T-helper 22 cell (primary cell): ENCODE measurements at places on chromosomes 16 and 17.

DNA sequence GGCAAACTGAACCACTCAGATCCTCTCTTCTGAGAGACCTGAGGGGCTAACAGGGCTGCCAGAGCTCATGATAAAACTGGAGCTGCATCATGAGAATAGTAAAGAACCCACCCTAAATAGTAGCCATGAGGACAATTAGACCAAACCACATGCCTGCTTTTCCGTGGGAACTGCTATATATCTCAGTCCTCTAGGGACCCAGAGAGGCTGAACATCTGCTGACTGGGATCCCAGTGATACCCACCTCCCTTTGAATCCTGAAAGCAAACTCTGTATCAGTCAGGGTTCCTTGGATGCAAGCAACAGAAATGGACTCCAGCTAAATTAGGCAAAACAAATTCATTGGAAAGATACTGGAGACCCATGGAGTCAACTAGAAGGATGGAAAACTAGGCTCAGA lies 6.5 kb downstream of the MT1X start:
- no peak for DNase-seq

GRCh38 chr17:62693616-62694409 lies 66.3 kb downstream of the MRC2 start:
- DNase-seq: no peak

- no peak for DNase-seq
Observed at GRCh38 chr16:12229759-12230594, 253.4 kb downstream of the SNX29 start.

DNA sequence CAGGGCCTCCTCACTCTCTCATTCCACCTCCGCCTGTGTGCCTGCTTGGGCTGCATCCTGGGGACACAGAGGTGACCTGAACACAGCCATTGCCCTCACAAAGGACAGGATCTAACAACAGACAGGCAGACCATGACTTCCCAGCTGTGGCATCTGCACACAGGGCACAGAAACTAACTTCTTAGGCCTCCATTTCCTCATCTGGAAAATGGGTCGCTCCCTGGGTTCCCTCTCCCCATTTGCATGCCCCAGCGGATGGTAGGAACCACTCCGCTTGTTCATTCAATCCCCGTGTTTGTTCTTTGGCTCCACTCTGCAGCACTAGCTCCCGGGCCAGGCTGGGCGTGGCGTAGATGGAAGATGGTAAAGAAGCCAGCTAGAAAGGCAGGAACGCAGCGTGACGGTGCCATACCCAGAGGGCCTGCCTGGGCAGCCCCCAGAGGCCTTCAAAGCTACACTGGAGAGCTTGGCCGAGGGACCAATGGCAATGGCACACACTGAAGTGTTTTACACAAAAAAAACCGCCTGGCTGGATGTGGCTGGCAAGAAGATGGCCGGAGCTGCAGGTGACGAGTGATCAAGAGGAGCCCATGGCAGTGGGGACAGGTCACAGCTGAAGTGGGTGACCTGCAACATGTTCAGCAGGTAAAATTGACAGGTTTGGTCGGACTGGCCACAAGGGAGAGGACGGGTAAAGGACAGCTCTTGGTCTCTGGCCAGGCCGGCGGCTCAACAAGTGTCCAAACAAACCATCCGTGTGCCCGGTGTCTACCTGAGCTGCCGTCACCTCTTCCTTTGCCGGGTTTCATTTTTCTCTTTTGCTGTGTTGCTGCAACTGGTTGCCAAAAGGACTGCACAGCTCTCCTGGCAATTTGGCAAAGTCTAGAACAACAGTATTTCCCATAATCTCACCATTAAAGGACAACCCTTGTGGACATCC lies 66.9 kb downstream of the SOCS1 start:
- no peak for DNase-seq

GRCh38 chr17:50527155-50527762 lies 5.3 kb upstream of the EPN3 start:
- no peak for DNase-seq

- no peak for DNase-seq
Observed at GRCh38 chr17:38605411-38605840, 326 bp downstream of the SRCIN1 start.
